ENCODE measurements at places on chromosomes 4 and X.

DNA sequence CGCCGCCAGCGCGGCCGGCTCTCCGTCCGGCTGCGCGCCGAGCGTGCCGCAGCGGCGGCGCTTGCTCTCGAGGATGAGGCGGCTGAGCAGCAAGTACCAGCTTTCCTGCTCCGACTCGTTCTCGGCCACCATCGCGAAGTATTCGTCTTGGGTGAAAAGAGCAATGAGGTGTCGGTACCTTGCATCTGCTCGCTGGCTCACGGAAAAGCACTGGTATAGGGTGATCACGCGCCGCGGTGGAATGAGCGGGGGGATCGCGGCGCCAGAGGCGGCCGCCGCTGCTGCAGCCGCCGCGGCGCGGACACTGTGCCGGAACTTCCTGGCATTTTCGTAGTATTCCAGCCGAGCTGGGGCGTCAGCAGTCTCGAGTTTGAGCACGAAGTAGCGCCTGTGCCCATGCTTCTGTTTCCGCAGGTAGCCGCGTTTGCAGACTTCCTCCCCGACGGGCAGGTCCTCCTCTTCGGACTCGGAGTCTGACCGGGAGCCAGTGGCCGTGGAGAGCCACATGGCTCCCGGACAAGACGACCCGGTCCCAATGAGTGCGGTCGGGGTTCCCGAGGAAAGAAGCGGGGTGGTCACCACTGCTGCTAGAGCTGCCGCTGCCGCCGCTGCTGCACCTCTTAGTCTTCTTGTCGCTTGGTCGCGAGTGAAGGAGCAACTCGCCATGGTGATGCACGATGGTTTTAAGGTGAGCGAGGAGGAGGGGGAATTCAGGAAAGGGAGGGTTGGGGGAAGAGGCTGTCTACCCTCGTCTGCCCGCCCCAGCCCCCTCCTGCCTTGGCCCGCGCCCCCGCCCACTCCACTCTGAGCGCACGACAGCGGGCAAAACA is 469 bp downstream of the IRS4 start:
- peak; percentile 72 for DNase-seq

GRCh38 chr4:53617101-53617680 is 25.9 kb upstream of the LNX1 start:
- no peak for DNase-seq

DNA sequence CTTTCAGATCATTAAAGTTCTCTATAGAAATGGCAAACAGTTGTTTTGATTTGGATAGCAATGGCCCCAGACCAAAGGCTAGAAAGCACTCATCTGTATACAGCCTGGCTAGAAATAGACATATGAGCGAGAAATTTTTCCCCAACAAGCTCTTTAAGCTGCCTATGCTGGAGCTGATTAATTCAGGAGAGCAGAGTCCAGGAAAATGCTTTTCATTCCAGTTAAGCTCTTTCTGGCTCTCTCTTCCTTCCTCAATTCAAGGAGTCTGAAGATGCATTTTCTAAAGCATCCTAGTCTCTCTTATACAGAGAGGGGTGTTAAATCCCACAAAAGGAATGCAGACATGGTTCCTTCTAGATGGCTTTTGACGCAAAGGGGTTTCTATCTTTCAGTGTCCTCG is 141.7 kb upstream of the RAI2 start:
- DNase-seq: no peak

GRCh38 chr4:76275486-76276124 is 24.1 kb downstream of the FAM47E start:
- no peak for DNase-seq

- no peak for DNase-seq
Measured at GRCh38 chrX:701673-702072, 71.1 kb downstream of the SHOX start.

DNA sequence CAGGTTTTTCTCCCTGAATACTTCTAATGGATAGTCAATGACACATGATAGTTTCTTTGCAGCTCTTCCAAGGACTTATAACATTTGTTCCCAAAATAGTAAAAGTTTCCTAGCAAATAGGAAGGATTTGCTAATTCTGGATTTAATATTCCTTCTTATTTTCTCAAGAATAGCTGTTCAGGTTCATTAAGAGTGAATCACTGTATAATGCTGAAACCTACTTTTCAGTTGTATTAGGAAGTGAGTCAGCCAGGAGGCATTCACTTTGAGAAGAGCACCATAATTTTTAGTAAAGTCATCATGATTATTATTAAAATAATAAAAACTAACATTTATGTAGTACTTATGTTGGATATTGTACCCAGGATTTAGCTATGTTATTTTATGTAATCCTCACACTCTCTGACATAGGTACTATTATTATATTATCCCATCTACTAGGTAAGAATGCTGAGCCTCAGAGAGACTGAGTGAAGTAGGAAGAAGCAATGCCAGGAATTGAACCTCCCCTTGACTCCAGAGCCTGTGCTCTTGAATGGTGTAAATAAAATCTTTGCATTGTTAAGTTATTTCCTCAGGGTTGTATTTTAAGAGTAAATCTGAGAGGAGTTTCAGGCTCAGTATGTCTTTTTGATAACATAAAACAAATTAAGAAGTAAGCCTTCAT is 114.8 kb downstream of the REELD1 start:
- DNase-seq: no peak

DNA sequence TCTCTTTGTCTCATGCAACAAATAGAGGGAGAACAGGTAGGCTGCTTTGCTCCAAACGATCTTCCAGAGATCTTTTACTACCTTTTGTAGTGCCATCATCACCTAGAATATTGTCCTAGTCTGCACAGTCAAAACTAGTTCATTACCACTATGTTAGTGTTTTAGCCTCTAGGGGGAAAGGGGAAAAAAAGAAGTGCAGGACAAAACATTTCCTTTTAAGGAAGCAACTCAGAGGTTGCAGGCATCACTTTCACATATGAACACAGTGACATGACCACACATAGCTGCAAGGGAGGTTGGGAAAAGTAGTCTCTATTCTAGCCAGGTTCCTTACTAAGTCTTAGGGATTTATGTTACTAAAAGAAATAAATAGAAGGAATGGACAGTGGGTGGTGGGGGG is 39.3 kb upstream of the RAP2C start:
- DNase-seq: no peak

DNA sequence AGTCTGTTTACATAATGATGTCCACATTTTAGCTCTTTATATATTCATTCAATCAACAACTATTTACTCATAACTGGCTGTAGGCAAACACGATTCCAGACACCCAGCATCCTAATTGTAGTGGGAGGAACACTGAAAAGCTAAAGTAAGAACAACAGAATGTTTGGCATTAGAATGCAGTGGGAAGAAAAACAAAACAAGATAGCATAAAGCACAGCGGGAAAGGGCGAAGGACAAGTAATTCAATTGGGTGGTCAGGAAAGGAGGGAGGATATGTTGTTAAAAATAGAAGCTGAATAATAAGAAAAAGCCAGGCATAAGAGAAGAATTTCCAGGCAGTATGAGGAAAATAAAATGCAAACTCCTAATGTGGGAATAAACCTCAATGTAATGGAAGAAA is 189.5 kb upstream of the FAT4 start:
- no peak for DNase-seq

DNA sequence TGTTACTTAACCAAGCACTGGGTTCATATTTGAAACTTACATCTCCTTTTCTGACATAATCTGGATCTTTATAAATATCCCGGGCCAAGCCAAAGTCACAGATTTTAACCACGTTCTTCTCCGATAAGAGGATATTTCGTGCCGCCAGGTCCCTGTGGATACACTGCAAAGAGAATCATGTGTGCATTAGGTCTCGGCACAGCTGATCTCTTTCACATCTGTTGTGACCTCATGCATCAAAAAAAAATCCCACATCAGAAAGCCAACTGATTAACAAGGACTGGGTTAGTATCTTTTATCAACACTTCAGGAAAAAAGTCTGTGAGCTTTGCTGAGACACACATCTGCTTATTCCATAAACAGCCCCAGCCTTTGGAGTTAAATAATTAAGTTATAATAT is 35.5 kb downstream of the KDR start:
- DNase-seq: no peak

DNA sequence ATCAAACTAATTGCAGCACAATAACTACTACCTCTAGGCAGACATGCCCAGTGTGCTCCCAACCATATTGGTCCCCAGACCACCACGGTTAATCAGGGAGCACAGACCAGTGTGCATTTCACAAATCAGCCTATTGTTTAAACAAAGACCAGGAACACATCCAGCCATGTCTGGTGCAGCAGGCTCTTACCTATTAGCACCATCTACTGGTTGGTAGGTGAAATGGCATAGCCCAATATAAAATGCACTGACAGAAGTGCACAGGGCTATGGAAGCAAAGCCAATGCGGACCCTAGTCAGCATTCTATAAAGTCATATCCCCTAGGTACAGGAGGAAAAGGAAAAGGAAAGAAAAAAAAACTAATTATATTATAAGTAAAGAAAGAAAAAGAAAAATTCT is 15.5 kb upstream of the CYLC1 start:
- no peak for DNase-seq

- DNase-seq: no peak
Measured at GRCh38 chr4:94741304-94741703, 16.5 kb upstream of the BMPR1B start.

DNA sequence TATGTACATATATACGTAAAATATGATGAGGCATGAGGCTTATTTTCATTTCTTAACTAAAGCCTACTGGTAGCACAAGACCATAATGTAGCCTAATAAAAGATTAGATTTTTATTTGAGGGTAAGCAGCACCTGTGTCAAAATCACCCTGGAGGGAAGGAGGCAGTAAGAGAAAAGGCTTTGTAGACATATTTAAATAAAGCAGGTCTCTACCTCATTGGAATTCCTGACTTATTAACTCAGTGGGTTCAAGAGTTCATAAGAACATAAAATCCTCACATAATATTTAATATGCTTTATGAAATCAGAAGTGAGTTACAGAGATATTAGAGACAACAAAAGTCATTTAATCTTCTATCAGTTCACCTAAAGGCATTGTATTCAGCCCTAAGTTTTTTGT is 261.6 kb upstream of the ANKRD50 start:
- DNase-seq: no peak

All from NCI-H1417 (cell line).